ENCODE measurements at places on chromosomes 13 and 19.
A peak's percentile ranks its signal among the peaks of the same experiment; 100 is the strongest.

- no peak for DNase-seq
These were observed 135.0 kb downstream of the DLEU7 start for GRCh38 chr13:50708461-50708860.

- no peak for DNase-seq
These were observed 59.0 kb upstream of the MCF2L start for GRCh38 chr13:112910016-112910415.

- peak; percentile 47 for DNase-seq
These were observed 142.2 kb downstream of the SIPA1L3 start for GRCh38 chr19:38049105-38049649.

DNA sequence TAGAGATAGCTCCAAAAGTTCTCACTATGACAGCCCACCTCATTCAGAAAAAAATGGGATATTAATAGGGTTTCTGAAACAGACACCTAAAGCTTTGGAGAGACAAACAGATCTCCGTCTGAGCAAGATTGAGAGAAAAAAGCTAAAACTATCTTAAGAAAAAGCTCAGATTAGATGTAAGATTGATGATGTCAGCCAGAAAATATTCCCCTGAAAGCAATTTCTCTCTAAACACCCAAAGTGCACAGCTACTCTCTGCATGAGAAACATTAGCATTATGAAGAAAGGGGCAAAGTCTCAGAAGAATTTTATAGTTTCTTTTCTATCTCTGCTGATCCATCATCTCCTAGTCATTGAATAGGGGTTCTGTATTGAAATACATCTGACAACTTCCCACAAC is 148.9 kb downstream of the ZNF737 start:
- no peak for DNase-seq

DNA sequence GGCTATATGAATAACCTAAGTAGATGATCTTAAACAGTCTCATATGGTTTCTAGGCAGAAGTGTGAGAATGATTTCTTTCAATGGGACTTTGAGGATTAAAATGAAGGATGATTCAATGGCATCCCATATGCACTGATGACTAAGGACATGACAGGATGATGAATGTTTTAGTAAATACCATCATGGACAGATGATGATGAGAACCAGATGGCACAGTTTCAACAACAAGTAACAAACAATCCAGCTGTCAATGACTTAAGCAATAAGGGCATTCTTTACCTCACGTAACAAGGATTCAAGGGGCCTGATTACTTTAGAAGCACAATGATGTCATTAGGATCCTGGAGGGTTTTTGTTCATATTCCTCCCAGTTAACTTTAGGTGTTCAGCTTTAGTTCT is 2678.4 kb downstream of the PCDH9 start:
- DNase-seq, result peak; percentile 98

GRCh38 chr13:113912596-113912995 is 48.7 kb upstream of the GAS6 start:
- no peak for DNase-seq
